NCI-H774 (cell line): ENCODE measurements at places on chromosomes 11 and 22.
A peak's percentile ranks its signal among the peaks of the same experiment; 100 is the strongest.

DNA sequence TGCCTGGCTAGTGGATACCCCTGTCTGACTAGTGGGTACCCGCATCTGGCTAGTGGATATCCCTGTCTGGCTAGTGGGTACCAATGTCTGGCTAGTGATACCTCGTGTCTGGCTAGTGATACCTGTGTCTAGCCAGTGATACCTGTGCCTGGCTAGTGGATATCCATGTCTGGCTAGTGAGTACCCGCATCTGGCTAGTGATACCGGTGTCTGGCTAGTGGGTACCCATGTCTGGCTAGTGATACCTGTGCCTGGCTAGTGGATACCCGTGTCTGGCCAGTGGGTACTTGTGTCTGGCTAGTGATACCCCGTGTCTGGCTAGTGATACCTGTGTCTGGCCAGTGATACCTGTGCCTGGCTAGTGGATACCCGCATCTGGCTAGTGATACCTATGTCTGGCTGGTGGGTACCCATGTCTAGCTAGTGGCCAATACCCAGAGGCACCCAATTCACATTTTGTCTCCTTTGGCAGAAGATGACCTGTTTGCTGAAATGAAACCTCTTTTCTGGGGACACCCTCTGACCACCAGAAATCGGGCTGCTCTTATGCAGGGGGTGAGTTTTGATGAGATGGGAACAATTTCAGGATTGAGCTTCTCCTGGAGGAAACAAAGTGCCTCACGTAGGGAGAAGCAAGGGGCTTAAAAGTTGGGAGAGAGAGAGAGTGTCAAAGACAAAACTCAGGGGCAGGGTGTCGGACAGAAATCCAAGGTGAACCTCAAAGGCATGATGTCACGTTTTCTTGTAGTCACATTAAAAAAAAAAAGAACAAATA is 63.4 kb downstream of the SMIM38 start:
- no peak for DNase-seq

DNA sequence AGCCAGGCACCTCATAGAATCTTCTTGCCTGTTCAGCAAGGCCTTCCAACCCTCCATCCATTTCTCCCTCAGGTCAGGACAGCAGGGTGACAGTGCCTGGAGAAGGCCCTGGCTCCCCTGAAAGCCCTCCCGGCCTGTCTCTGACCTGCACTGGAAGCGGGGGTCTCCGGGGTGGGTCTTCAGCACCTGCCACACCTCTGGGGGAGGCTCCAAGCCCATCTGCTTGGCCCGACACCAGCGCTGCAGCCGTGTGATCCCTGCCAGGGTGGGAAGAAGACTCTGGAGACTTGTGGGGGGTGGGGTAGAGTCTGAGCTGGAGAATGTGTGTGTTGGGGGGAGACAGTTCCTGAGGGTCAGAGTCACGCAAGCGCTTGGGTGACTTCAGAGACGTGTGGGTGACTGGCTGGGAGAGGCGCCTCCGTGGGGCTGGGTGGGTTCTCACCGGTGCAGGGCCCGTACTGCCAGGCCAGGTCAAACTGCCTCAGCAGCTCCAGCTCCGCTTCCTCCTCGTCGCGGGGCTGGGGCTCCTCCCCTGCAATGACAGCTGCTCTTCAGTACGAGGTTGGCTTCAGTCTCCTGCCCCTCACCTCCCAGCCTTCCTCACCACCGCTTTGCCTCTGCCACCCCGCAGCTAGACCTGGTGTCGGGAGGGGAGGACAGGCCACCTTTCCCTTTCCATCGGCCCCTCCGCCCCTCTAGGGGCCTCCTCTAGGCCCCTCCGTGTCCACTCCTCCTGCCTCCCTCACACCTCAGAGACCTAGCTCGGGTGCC is 615 bp downstream of the POLD4 start:
- DNase-seq = no peak

GRCh38 chr22:35905894-35906293 is 122.7 kb downstream of the RBFOX2 start:
- no peak for DNase-seq

DNA sequence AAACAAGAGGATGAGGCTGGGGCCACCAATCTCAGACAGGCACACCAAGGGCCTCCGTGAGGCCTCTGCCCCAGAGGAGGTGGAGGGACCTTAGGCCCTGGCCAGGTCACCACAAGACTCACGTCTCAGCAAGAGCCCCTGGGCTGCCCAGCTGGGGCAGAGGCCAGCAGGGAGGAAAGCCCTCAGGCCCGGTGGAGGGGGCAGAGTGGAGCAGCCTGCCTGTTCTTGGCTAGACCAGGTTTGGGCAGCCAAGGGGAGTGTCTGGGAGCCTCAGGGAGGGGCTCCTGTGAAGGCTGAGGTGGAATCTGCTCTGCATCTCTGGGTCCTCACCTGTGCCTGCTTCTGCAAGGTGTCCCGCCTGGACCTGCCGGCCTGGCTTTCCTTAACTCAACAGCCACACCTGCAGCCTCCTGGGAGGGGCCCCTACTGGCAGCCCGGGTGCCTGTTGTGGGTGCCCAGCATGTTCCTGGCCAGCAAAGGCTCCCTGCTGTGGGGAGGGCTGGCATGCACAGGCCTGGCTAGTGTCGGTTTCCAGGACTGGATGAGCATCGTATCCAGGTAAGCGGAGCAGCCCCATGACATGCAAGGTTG is 11.9 kb downstream of the TTLL12 start:
- DNase-seq = no peak

DNA sequence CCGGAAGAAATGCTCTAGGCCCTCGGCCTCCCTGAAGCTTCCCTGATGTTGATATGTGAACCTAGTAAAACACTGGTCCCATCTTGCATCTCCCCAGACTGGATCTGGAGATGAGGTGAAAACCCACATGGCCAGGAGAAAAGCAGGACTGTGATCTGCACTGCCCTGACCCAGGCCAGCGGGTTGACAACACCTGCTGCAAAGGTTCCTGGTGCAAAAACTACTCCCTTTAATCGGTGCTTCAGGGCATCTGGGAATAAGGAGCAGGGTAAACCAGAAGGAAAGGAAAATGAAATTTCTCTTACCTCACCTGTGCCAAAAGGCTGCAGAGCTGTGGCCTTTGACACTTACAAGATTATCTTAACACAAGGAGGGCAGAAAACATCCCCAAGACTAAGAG is 30.6 kb downstream of the PACSIN2 start:
- no peak for DNase-seq

- DNase-seq = no peak
Measured at GRCh38 chr11:91470656-91471055, 754.0 kb upstream of the FAT3 start.

DNA sequence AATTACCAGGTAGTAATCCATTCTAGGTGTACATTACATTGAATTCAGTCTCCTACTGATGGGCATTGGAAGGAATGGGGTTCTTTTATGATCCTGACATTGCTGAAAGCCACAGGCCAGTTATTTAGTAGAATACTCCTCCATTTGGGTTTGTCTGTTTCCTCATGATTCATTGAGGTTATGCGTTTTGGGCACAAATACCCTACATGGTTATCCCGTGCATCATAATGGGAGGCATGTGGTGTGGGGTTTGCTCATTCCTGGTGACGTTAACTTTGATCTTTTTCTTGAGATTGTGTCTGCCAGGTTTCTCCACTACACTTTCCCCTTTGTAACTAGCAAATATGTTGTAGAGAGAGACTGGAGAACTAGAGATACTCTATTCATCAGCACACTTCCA is 5.5 kb downstream of the FOLR3 start:
- DNase-seq = no peak

DNA sequence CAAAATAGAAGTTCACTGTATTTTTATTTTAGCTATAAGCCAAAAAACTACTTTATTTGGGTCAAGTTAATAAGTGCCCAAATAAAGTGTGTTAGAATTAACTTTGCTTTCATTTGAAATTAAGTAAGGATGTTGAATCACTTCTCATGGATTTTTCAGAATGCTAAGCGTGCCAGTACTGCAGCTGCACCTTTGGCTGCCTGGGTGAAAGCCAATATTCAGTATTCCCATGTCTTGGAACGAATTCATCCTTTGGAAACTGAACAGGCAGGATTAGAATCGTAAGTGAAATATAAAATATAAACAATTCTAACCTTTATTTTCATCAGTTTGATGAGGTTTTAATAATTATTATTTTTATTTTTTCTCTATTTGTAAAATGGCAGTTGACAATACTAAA is 113.6 kb downstream of the DYNC2H1 start:
- DNase-seq = no peak

DNA sequence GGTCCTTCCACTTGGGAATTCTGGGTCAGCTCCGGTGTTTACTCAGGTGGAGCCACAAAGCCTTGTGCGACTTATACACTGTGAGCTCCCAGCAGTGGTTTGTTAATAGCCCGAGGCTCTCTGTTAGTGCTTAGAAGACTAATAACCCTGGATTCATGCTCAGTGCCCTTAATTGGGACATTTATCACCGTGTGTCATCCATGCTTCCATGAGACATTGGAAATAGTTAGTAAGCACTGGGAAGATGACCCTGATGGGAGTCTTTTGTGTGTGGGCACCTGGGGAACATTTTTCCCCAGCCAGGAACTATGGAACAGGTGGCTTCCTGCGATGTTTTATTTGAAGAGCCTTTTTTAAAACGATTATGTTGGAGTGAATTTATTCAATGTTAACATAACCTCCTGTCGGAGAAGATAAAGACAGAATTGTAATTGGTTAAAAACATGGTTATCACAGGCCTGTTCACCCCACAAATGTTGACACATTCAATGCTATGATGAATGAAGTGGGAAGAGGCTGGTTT is 188.9 kb downstream of the MYO18B start:
- DNase-seq = peak; percentile 68

GRCh38 chr11:12838463-12839123 is 164.4 kb downstream of the TEAD1 start:
- DNase-seq = no peak

DNA sequence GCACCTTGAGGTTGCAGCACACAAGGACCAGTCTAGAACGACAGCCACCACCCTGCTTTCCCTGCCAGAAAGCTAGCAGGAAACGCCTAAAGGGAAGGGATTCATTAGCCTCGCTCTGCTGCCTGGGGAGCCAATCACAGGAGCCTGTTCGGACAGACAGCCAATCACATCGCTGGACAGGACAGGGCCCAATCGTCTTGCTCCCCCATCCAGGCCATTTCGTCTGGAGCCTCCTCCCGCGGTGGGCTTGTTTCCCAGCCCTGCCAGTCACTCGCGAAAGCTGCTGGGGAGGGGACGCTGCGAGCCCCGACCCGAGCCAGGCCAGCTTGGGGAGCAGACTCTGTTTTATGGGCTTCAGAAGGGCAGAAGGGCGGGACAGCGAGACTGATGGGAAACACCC is 79.8 kb upstream of the NCAM1 start:
- peak; percentile 71 for DNase-seq

GRCh38 chr22:38861927-38862326 is 10.1 kb downstream of the CBX6 start:
- DNase-seq = no peak

DNA sequence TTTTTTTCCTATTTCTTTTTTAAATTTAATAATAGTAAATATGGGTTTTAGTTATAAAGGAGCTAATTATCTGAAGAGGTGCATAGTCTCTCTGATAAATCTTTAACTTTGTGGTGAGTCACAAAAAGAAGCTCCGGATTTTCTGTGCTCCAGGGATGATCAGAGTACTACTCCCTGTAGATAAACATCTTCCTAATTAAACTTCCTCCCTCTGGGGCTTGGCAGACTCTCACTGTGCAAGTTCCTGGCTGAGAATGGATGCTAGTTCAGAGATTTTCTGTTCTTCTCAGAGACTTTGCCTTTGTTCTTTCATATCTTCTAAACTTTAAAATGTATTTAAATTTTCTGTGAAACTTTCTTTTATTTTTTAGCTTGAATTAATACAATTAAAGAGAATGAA is at the start of gene OR10G7:
TSS of gene OR10G7 (minus strand) at position 72 of the 400 bp plus-strand sequence. CDS start 2,324 bp downstream, outside the sequence.
- no peak for DNase-seq

- DNase-seq = peak; percentile 21
Measured at GRCh38 chr11:14347991-14348390, 11.0 kb downstream of the RRAS2 start.

DNA sequence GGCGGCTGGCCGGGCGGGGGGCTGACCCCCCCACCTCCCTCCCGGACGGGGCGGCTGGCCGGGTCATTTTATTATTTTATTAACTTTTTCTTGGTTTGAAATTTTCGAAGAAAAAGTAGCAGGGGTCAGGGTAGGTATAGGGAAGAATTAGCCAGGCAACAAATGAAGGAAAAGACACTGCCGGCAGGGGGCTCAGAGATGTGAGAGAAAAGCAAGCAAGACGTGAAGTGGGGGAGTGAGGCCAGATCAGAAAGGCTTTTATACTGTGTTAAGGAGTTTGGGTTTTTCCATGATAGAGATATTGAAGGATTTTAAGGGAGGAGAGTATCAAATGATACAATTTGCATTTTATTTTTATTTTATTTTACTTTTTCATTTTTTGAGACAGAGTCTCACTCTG is 19.0 kb downstream of the RNF214 start:
- DNase-seq = no peak

DNA sequence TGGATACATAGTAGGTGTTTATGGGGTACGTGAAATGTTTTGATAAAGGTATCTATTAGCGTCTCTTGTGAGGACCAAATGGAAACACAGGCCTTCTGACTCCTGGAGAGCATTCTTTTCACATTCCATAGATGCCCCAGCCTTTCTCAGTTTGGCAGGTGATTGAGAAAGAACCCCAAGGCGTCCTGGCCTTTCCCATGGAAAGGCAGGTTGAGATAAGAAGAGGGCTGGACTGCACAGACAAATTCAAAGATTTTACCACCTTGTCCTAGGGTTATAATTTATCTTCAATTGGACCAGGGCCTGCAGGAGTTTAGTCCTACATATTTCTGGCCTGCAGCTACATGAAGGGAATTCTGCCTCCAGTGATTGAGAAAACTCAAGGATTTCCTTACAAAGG is 661 bp upstream of the OLFML1 start:
- DNase-seq = no peak

DNA sequence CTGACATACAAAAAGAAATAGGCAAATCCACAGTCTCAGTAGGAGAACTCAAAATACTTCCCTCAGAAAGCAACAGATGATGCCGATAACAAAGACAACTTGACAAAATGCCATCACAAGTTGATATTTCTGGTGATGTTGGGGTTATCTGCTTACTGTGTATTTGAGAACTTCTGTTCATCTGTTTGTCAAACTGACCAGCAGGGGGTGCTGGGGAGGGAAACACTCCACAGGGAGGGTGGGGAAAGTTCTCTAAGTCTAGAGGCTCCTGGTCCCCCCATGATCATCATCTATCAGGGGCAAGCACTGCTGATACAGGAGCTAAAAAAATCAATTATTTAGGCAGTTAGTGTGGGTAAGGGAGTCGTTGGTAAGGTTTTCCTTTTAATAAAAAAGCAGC is 19.2 kb downstream of the GLYATL1 start:
- DNase-seq = no peak

DNA sequence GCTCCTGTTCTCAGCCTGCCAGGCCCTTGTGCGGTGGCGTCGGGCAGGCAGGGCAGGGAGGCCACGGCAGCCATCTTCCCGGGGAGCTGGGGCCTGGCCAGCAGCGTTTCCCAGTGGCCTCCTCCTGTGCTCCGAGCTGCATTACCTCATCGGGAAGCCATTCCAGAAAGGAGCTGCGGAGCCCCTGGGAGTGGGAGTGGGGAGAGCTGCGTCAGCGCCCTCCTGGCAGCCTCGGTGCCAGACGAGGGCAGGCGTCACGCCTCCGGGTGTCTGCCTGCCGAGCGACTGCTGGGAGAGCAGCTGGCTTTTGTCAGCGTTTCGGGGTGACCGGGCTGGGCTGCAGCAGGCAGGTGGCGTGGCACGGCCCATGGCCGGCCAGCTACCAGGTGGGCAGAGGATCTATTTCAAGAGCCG is 30.9 kb upstream of the WNT7B start:
- peak; percentile 52 for DNase-seq

- no peak for DNase-seq
Measured at GRCh38 chr11:133677387-133677786, 145.1 kb upstream of the OPCML start.

- DNase-seq = no peak
Measured at GRCh38 chr22:31602259-31602952, 59.6 kb downstream of the PISD start.
